Choroid plexus epithelial cell (primary cell): ENCODE measurements at places on chromosomes 12 and 14.

- peak; percentile 68 for DNase-seq
Measured at GRCh38 chr14:94051115-94051514, 25.0 kb downstream of the OTUB2 start.

GRCh38 chr14:101737414-101738339 lies 23.8 kb upstream of the PPP2R5C start:
- DNase-seq, result no peak

DNA sequence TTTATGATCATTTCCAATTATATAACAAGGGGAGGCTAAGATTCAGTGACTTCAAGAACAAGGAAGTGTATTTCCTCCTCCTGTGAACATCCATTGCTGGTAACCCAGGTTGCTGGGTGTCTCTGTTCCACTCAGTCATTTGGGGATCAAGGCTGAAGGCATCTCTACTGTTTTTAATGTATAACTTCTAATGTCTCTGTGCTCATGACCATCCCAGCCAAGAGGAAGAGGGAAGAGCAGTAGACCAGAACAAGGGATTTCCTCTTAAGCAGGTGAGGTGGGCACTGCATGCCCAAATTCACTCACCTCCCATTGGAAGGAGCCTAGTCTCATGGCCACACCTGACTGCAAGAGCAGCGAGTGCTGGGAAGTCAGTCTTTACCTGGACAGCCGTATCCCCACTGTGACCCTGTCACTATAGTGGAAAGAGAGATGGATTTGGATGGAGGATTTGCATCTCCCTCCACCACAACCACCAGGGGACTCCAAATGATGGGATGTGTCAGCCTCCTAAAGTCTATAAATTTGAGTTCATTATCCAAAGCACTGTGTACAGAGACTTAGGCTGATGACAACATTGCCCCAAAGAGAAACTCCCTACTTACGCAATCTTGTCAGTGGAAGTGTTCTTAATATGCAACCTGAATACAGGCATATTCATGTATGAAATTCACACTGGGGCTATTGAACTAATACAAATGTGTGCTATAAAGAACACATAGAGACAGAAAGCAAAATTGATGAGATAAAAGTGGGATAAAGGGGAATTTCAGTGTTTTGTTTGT lies 368.7 kb downstream of the TMEM132D start:
- DNase-seq, result peak; percentile 19

GRCh38 chr12:19507823-19508222 lies 68.5 kb downstream of the AEBP2 start:
- DNase-seq, result peak; percentile 65
